ENCODE measurements at places on chromosomes 16 and 17.

- DNase-seq, result no peak
Measured at GRCh38 chr17:38721802-38722201, 8.3 kb upstream of the CISD3 start.

DNA sequence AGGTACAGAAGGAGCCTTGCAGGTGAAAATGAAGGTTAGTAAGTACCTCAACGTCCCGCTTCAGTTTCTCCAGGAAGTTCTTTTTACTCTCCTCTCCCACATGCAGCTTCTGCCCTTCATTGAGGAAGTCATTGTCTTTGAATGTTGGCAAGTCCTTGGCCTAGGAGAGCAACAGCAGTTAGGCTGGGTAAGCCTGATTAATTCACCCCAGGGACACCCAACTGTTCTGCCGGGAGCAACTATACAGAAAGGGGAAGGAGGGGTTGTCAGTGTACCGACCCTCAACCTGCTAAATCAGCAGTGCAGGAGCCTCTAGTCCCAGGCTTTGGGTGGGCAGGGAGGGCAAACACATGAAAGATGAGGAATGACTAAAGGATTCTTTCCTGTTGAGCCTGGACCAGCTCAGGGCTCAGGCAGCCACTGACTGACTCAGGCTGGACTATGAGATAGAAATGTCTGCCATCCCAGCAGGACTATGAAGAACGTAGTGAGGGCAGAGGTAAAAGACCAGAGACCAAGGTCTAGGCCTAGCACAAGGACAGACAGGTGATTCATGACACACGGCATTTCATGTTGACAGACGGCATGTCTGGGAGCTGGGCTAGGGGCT lies 21.6 kb downstream of the PIP4K2B start:
- DNase-seq, result no peak

DNA sequence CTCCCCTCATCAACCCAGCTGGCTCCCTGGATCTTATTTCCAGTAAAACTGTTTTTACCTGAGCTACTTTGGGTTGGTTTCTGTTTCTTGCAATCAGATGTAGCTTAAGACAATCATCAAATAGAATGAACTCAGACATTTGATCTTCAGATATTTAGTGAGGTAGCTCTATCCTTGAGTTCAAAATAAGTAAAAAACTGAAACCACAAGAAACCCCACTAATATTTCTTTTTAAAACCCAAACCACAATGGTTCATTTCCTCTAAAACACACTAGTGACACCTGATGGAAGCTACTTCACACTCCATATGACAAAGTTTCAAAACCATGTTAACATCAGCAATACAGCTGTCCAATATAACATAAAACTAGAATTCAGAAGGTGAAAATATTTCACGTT lies 37.8 kb downstream of the CACNG1 start:
- DNase-seq, result no peak

GRCh38 chr16:23040246-23040645 lies 109.0 kb downstream of the USP31 start:
- no peak for DNase-seq

GRCh38 chr16:20598832-20599469 lies 22.8 kb upstream of the ACSM2B start:
- no peak for DNase-seq

DNA sequence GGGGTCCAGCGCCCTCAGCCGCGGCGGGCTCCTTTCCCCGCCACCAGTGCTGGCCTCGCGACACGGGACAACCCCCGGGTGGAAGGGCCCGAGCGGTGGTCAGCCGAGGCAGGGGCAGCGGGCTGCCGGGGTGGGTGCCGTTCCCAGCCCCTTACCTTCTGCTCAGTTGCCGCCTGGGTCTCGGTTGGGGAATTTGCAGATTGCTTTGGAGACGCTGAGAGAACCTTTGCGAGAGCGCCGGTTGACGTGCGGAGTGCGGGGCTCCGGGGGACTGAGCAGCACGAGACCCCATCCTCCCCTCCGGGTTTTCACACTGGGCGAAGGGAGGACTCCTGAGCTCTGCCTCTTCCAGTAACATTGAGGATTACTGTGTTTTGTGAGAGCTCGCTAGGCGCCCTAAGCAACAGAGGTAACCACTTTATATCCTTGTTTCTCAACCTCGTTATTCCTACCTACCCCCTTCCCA lies 381 bp downstream of the CTNS start:
- DNase-seq, result no peak

GRCh38 chr16:35731341-35732040 lies 2272.1 kb downstream of the TP53TG3F start:
- no peak for DNase-seq

- no peak for DNase-seq
Measured at GRCh38 chr17:78239489-78239931, 8.1 kb downstream of the TMEM235 start.

GRCh38 chr17:81479175-81480071 lies 33.2 kb downstream of the ACTG1 start:
- DNase-seq, result no peak

- DNase-seq, result no peak
Measured at GRCh38 chr16:72083778-72084404, 9.5 kb downstream of the TXNL4B start.

DNA sequence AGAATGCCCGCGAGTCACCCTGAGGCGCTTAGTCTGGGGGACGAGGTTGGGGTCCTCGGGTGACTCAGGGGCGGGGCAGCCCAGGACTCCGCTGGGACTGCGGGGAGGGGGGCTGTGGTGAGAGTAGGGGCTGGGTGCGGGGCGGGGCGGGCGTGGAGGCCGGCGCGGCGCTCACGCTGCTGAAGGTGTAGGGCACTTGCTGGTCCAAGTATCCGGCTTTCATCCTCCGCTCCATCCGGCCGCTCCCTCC lies 832 bp downstream of the ETV4 start:
- no peak for DNase-seq

DNA sequence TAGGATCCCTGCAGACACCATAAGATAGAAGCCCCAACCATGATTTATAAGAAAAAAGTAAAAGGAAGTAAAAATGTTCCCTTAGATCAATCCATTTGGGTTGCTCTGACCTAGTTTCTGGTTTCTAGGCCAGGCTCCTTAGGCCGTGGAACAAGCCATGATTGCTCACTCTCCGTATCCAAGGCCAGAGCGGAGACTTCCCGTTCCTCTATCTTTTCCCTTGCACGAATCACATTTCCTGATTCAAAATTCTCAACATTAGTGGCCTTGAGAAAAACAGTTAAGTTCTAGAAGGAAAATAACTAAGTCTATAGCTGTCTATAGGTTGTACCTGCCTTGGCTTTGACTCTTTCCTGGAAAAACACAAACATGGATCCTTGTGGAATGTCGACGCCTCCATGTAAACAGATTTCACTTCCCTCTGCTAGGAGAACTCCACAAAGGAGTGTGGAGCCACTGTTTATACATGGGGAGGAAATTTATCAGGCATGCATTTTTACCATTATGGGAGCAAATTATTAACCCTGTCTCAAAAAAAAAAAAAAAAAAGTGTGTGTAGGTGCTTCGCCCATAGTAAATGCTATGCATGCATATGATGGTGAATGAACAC lies 149.6 kb downstream of the ZFHX3 start:
- no peak for DNase-seq

DNA sequence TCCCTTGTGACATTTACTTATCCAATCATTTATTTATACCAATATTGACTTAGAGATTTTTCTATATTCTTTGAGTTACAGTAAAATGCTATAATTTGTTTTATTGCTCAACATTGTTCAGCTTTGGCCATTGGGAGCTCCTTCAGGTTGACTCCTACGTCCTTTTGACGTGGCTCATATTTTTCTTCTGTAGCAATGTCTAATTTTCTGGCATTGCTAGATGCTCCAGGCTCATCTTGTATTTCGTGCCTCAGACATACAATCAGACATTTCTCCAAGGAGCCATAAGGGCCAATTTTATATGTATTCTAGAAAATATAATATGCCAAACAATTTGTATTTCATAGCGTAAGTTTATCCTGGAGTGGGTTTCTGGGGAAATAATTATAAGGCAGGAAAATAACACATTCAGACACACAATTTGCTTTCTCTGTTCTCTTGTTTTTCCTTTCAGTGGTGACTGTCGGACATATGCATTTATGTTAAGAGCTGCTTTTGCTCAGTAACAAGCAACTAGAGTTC lies 355.1 kb upstream of the MON1B start:
- no peak for DNase-seq

DNA sequence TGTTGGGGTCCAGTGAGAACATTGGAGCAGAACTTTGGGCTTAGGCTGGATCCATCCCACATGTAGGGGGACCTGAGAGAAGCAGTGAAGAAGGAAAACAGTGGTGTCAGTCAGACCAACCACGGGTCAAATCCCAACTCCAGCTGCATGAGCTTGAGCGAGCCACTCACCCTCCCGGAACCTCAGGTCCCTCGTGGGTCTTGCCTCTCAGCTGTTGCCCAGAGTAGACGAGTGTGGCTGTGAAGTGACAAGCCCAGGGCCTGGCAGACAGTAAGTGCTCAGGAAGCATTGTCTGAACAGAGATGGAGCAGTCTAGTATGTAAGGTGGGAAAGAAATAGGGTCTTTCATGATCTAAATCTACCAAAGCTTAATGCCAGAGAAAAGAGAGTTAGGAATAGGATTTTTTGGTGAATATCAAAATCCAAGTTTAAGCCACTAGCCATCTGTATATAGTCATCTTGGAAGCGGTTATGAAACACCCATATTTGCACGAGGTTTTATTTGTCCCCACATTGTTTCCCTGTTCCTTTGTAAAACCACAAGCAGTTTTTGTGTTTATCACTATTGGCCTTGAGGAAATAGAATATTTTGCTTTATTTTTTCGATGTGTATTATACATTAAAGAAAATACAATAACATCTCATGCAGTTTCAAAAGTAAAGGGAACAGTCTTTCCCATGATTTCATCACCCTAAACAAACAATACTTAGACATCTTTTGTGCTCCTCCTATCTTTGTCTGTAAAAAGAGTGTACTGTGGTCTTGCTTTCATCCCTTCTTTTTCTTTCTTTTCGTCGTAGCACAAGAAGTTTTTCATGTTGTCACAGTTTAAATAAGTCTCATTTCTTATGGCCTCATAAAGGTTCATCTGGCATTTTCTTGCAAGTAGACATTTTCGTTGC lies 112.0 kb downstream of the CLEC16A start:
- no peak for DNase-seq

DNA sequence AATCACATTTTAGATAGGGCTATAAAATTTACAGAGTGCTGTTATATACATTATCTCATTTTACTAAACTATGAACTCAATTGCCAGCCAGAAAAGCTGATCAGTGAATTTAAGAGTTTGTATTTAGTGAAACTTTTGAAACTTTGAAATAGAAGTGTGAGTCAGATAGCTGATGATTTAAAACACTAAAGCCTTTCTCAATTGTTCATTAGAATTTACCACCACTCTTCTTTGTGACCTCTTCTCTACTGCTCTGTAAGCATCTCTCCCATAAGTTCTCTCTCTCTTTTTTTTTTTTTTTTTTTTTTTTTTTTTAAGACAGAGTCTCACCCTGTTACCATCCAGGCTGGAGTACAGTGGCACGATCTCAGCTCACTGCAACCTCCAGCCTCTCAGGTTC lies 43.7 kb downstream of the GOSR1 start:
- no peak for DNase-seq

- no peak for DNase-seq
Measured at GRCh38 chr16:23877107-23878070, 41.6 kb downstream of the PRKCB start.

DNA sequence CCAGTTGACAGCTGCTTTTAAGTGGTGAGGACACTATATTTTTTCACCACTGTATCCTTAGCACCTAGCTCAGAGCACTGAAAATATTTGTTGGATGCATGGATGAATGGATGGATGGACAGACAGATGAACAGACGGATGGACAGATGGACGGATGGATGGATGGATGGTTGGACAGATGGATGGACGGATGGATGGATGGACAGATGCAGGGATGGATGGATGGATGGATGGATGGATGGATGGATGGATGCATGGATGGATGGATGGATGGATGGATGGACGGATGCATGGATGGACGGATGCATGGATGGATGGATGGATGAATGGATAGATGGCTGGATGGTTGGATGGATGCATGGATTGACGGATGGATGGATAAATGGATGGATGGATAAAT lies 12.4 kb upstream of the SLC5A11 start:
- no peak for DNase-seq

DNA sequence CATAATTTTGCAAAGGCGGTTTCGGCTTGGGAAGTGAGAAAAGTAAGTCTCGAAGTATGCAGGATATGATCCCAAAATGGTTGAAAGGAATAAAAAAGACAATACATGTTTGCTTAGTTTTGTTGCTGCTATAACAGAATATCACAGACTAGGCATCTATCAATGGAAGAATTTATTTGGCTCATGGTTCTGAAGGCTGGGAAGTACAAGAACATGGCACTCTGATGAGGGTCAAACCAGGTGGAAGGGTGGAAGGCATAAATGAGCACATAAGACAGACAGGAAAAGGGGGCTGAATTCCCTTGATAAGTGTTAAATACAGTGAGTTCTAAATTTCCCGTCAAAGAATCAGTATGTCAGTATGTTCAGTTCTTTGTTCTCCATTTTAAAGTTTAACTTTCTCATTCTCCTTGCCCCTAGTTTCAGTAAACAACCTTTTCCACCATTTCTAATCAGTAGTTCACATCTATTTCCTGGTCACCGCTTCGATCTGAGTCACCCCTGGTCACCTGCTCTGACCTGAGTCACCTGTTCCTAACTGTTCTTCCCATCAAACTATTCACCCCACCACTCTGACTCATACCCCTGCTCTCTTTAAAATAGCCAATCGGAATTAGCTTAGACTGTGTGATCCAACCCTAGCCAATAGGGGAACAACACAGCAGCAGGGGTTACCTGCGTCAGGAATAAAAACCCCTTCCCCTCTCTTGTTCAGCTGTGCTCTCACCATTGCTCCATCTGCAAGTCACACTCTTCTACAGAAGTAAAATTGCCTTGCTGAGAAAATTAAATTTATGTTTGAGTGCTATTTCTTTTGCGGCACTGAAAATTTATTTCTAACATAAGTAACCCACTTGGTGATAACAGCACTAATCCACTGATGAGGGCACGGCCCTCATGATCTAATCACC lies 240.8 kb downstream of the STX8 start:
- no peak for DNase-seq
